ENCODE measurements at places on chromosomes 12 and 14.

- DNase-seq, result no peak
Observed at GRCh38 chr12:85714425-85714824, 121.8 kb downstream of the RASSF9 start.

DNA sequence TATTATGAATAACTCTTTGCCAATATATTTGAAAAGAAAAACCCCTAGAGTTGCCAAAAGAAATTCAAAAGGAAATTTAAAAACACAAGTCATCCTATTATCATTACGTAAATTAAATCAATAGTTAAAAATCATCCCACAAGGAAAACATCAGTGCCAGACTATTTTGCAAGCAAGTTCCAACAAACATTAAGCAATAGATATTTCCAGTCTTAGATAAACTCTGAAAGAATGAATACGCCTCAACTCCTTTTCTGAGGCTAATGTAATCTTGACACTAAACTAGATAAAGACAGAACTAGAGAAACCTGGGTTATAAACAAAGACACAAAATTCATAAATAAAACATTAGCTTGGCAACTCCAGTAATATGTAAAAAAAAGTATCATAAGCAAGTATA is 245.9 kb downstream of the FOXN3 start:
- DNase-seq, result peak; percentile 38

- DNase-seq, result peak; percentile 2
Observed at GRCh38 chr12:71900091-71900490, 38.6 kb upstream of the TPH2 start.

DNA sequence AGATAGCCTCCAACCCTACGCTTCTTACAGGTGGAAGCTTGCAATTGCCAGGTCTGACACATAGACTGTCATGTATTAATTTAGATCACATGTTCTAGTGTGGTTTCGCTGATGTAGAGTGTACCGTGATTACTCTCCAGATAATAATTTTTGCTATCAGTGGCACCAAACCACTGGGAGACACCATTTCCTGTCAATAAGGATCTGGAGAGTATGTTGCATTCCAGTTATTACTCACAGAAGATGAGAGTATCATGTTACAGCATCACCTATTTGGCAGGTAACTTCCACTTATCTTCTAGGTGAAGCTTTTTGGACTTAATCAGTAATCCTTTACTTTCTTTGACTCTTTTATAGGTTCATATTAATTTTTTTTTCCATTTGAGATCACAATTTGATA is 147.2 kb downstream of the HELB start:
- DNase-seq, result no peak

GRCh38 chr12:108543652-108544051 is 17.3 kb downstream of the SART3 start:
- DNase-seq, result no peak

DNA sequence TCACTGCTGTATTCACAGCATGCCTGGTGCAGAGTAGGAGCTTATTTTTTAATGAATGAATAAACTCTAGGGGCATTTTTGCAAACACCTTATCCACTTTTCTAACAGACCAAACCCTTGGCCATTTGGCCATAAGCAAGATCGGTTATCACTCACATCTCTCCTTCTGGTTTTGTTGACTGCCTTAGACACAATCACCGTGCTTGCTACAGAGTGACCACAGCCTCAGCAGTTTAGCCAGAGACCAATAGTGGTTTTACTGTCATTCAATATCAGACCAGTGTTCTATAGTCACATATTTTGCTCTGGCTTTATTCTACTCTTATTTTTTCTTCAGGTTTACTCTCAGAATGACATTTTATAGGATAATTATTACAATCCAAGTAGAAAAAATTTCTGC is 2.2 kb downstream of the KLRB1 start:
- no peak for DNase-seq

DNA sequence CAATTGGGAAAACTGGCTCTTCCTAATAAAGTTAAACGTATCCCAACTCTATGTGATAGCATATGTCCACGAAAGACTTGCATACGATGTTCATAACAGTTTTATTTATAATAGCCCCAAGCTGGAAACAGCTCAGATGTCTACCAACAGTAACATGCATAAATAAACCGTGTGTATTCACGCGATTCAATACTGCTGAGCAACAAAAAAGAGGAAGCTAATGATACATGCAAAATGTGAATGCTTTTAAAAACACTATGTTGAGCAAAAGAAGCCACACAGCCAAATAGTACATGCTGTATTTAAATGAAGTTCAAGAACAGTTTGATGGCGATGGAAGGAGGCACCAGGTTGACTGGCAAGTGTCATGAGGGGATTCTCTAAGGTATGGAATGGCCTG is 55.7 kb downstream of the TRIM9 start:
- DNase-seq, result no peak

DNA sequence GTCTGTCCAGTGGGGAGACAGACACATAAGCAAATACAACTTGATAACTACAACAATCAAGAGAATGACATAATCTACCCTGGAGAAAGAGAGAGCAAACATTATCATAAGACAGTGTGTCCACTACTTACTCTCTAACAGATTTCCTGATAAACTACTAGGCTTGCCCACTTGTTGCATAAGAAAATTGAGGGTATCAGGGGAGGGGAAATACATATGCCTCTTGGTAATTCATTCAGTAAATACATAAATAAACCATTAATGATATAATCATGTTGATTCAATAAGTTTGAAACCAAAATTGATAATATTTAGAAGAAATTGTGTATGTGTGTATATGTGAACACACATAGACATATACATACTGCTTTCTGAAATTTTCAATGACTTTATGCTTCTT is 76.6 kb downstream of the ERGIC2 start:
- no peak for DNase-seq

DNA sequence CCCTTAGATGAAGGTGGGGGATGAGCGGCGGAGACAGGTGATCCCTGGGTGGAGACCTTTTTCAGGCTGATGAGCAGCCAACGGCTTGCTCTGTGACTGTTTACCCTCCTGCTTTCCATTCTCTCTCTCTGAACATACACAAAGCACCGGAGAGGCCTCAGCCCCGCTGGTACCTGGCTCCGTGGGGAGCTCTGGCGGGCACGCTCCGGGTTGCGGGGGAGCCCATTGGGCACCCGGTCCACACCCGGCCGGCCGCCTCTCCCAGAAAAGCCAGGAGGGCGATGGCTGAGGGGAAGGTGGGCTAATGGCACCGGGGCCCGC is 545 bp downstream of the SMARCC2 start:
- DNase-seq, result no peak

GRCh38 chr12:31324845-31325523 is 966 bp downstream of the SINHCAF start:
- DNase-seq, result peak; percentile 36

- DNase-seq, result no peak
Observed at GRCh38 chr14:104657101-104657524, 32.3 kb upstream of the INF2 start.

- DNase-seq, result no peak
Observed at GRCh38 chr12:114847441-114848035, 163.6 kb upstream of the TBX3 start.

- DNase-seq, result no peak
Observed at GRCh38 chr12:57616383-57617101, 5.3 kb downstream of the ARHGEF25 start.

GRCh38 chr12:1796515-1797010 is 23.8 kb upstream of the LRTM2 start:
- DNase-seq, result no peak

- peak; percentile 13 for DNase-seq
Observed at GRCh38 chr12:21413369-21414277, 23.8 kb upstream of the PYROXD1 start.

- DNase-seq, result no peak
Observed at GRCh38 chr12:104201238-104202001, 14.2 kb upstream of the TXNRD1 start.

GRCh38 chr14:36365766-36366165 is 45.3 kb upstream of the MBIP start:
- DNase-seq, result no peak

DNA sequence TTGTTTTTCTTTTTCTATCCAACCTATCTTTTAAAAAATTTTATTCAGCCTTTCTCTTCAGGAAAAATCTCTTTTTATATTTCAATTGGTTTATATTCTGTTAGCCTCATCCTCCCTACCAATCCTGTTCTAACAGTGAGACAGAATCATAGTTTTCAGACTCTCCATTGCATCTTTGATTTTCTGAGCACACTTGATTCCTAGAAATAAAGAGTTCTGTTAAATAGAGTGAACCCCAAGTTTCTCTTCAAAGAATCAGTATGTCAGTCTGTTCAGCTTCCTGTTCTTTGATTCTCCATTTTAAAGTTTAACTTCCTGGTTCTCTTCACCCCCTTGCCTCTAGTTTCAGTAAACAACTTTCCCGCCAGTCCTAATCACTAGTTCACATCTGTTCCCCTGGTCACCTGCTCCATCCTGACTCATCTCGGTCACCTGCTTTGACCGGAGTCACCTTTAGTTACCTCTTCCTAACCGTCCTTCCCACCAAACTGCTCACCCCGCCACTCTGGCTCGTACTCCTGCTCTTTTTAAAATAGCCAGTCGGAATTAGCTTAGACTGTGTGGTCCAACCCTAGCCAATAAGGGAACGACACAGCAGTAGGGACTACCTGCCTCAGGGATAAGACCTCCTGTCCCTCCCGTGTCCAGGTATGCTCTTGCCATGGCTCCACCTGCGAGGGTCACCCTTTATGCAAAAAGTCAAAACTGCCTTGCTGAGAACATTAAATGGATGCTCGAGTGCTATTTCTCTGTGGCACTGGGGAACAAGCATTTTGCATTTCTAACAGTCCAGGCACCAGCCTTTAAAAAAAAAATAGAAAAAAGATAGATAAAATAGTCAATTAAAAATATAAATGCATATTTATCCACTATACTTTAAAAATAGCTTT is 48.4 kb downstream of the DDX51 start:
- DNase-seq, result no peak

DNA sequence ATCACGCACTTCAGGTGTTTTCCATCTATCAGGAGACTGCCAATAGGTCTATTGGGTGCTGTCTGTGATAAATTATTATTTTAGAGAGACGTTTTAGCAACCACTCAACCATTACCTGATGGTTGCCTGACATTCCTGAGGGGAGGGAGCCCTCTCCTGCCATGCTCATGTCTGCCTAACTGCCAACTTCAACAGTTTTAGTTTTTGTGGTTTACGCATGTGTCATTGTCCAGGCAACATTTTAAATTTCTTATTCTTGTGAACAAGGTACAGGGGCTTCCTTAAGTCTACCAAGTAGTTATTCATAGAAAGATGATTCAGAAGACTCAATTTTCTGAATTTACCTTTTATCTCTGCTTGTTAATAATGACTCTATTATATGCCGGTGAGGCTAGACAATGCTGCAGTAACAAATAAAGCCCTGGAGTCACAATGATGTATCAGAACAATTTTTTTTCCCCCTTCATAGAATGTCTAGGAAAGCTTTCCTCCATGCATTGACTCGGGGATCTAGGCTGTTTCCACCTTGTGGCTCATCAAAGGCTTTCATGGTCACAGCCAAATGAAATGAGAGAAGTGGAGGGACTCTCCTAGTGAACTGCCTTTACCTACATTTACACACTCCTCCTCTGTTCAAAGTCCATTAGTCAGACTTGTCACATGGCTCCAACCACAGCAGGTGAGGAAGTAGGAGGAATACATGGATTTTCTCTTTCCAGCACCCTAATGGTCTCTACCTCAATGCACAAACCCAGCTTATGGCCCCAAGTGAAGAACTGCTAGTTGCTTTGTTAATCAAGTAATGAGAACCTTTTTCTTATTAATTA is 225.8 kb downstream of the CRADD start:
- no peak for DNase-seq

DNA sequence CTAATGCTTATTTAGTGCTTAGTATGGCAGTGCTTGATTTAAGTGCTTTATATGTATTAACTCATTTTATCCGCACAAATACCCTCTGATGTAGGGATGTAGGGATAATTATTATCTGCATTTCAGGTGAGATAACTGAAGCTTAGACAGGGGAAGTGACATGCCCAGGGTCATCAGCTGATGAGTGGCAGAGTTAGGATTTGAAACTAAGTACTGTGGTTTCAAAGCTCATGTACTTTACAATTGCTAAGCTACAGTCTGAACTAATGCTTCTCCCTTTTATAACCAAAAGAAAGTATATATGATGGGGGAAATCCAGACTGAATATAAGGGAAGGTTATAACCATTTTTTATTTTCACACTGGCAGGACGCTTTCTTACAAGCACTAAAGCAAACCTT is 229.6 kb upstream of the NAV3 start:
- no peak for DNase-seq

GRCh38 chr12:105644770-105645169 is 314.3 kb downstream of the C12orf75 start:
- DNase-seq, result peak; percentile 88

DNA sequence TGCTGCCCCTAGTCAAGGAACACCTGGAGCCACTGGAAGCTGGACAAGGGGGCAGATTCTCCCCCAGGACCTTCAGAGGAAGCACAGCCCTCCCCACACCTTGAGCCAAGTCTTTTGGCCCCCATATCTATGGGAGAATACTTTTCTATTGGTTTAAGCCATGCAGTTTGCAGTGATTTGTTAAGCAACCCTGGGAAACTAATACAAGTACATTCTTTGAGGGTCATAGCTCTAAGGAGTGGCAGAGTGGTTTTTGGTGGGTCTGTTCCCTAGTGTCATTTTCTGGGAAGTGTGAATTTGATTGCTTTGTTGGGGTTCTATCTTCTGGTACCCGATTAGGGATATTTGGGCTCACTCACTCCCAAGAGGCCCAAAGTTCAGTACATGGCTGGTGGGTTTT is 50.8 kb upstream of the PTCSC3 start:
- DNase-seq, result no peak

GRCh38 chr12:43655586-43655985 is 103.0 kb downstream of the PUS7L start:
- DNase-seq, result peak; percentile 33

DNA sequence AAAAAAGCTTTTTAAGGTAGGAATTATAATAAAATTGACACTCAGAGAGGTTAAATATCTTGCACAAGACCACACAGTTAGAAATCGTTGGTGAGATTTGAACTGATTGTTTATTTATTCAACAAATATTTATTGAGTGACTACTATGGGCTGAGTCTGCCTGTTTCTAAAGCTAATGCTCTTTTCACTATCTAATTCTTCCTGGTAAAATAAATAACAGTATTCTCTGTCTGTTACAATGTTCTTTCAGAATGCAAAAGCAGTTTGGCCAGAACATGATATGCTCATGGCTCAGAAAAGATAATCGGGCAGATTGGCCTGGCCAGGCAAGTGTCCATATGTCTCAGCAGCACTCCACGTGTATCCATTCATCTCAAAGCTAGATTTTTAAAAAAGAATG is 82.0 kb downstream of the BTG1 start:
- DNase-seq, result peak; percentile 32

DNA sequence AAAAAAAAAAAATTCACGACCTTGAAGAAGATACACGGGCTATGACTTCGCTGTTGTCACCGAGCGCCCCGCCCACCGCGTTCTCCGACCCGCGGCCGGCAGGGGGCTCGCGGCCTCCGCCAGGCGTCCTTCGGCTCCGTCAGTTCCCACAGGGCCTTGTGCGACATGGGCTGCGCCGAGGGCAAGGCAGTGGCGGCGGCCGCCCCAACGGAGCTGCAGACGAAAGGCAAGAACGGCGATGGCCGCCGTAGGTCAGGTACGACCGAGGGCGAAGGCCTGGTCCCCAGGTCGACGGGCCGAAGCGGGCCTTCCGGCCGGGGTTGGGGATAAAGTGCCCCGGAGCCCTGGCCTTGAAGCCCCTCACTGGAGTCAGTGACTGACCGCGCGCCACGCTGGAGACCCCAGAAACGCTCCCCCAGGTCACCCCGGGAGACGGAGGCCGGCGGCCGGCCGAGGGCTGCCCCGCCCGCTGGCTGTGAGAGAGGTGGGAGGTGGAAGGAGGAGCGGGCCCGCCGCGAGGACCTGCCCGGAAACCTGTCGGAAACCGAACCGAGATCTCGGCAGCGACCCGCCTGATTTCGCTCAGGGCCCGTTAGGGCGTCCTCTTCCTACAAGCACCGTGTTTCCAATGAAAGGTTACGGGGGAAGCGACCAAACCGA is at the start of gene TXNRD1:
Gene TXNRD1 (plus strand): TSS at position 142 of the 660 bp plus-strand sequence. CDS start 24 bp downstream, at position 166.
- peak; percentile 63 for DNase-seq

All from astrocyte (in vitro differentiated cells and primary cell).